ENCODE measurements at places on chromosomes 2 and 18.

DNA sequence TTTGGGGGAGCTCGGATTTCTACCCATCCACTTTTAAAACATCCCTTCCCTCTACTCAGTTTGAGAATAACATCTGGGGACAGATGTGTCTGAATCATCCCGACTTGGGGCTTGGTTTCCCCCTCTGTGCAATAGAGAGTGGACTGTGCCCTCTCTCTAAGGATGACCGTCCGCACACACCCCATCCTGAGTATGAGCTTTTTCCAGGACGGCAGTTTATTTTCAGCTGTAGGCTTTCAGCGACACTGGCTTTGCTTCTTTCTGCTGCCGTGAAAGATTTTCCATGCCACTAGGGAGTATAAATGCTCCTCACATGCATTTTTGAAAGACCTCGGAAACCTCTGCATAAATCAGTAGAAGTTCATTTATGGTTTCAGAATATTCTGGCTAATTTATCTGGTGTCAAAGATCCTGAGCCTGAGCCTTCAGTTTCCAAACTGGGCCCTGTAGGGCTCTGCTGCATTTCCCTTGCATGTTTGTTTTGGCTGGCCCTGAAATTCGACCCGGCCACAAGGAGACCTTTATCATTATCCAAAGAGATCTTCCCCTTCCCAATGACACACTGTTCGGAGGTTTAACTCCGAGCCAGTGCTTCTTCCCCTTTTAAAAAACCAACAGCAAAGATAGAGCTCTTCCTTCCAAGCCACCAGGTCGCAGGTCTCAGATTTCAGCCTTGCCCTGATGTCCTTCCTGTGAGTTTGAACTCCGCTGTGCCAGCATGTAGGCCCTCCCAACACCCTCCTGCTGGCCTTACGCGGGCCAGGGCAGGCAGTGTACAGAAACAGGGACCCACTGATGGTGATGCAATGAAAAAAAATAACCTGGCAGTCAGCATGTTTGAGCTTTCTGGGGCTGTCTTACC, 53.3 kb downstream of the FECH start:
- DNase-seq: no peak

DNA sequence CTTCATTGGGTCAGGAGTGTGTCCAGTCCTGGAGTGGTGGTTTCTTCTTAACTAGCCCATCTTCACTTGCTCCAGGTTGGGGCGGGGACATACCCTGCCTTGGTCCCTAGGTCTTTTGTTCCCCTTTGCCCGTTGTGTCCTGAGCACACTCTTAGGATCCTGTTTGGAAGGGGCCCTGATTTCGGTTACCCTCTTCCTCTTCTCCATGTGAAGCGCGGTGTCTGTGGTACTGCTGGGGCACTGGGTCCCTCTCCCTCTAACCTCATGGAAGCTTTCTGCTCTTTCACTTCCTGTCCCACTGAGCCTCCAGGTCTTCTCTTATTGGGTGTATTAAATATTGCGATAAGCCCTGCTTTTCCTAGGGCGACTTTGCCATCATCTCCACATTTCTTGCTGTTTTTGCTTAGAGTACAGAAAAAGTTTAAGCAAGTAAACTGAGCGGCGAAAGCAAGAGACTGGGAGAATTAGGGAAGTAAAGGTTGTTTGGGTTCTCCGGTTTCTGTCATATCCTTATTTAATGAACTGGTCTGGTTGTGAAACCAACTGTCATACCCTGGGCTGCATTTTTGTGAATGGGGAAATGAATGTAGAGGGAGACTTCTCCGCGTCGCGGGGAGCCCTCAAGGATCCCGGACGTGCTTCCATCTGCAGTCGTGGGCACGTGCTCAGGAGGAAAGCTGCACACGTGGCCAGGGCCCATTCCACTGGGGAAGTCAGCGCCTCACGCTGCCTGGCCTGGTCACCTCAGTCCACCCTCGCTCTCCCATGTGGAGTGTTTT, 73.8 kb upstream of the B3GNT7 start:
- no peak for DNase-seq

- DNase-seq: no peak
Observed at GRCh38 chr18:46034230-46034629, 37.8 kb downstream of the PSTPIP2 start.

- DNase-seq: no peak
Observed at GRCh38 chr2:70087702-70088597, 673 bp downstream of the PCBP1 start.

DNA sequence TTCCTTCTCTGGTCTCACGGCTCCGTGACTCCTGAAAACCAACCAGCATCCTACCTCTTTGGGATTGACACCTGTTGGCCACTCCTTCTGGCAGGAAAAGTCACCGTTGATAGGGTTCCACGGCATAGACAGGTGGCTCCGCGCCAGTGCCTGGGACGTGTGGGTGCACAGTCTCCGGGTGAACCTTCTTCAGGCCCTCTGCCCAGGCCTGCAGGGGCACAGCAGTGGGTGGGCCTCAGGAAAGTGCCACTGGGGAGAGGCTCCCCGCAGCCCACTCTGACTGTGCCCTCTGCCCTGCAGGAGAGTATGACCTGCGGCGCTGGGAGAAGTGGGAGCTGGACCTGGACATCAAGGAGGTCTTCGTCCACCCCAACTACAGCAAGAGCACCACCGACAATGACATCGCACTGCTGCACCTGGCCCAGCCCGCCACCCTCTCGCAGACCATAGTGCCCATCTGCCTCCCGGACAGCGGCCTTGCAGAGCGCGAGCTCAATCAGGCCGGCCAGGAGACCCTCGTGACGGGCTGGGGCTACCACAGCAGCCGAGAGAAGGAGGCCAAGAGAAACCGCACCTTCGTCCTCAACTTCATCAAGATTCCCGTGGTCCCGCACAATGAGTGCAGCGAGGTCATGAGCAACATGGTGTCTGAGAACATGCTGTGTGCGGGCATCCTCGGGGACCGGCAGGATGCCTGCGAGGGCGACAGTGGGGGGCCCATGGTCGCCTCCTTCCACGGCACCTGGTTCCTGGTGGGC, 10.0 kb downstream of the PROC start:
- DNase-seq: no peak

GRCh38 chr2:190350371-190350770, 7.0 kb downstream of the INPP1 start:
- DNase-seq: no peak

GRCh38 chr18:2201036-2201600, 370.2 kb downstream of the METTL4 start:
- DNase-seq: no peak

- no peak for DNase-seq
Observed at GRCh38 chr2:178403671-178404306, 47.2 kb downstream of the PRKRA start.

DNA sequence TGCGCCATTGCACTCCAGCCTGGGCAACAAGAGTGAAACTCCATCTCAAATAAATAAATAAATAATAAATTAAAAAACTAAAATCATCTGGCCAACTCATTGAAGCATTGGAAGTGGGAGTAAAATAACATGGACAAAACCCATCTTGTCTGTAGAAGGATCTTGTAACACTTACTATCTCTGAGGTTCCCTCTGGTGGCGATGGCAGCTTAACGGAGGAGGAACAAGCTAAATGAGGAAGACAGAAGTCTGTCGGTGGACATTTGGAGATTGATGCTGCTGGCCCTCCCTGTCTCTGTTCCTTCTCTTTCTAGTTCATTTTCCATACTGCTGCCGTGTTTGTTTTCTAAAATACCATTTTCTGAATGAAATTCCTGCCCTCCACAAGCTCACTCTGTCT, 43.4 kb downstream of the ZCCHC2 start:
- DNase-seq: no peak

DNA sequence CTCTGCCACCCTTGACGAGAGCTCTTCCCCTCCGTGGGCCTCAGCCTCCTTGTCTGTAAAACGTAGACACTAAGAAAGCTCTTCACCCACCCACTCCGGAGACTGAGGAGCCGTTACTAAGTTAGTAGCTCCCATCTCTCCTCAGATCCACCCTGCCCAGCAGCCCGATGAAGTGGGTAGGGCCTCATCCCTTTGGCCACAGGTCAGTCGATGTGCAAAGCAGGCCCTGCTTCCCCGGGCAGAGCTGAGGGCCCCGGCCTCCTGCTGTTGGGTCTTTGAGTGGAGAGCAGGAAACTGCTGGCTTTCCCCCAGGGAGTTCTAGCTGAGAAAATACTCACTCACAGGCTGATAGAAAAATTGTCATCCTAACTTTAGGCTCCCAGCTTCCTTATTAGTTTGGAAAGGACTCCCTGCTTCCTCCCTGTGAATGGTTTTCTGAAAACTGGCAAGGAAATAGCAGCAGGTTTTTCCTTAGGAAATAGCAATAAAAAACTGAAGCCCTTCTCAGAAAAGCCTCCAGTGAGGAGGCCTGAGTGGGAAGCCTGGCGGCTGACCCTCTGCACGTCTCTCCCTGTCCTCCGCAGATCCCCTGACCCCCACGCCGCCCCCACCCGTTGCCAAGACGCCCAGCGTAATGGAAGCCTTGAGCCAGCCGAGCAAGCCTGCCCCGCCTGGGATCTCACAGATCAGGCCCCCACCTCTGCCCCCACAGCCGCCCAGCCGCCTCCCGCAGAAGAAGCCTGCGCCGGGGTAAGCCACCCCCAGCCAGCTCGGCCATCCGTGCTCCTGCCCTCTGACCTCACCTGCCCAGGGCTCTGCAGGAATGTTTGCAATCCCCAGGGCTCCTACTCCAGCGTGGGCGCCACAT, 30.2 kb downstream of the ITGB1BP1 start:
- no peak for DNase-seq

DNA sequence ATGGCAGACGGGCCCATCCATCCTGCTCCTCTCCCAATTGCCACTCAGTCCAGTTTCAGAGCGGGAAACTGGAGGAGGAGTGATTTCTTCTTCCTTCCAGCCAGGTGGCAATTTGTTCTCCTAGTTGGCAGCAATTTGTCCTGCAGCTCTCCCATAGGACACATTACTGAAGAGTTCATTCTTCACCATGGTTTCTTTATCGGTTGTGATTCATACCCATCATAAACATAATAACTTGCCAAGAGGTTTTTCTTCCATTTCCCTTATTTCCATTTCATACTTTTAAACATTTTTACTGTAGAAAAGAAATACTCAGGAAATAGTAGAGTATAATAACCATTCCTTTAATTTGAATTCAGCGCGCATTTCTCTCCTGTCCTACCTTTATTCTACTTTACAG, 377.9 kb upstream of the RAB12 start:
- DNase-seq: no peak

DNA sequence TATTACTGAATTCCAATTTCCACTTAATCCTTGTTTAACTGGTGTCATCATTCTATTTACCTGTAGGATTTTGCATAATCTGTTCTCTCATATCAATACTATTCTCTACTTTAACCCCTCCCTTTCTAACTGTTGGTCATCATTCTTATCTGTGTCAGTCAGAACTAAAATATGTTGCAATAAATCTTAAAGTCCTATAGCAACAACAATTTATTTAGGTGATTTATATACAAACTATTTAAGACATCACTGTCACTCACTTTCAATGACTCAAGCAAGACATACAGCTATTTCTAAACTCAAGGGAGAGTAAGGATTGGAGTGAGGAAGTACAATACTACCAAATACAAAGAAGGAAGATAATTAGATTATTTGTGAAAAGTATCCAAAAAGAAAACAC, 740.4 kb downstream of the DSC3 start:
- DNase-seq: no peak

DNA sequence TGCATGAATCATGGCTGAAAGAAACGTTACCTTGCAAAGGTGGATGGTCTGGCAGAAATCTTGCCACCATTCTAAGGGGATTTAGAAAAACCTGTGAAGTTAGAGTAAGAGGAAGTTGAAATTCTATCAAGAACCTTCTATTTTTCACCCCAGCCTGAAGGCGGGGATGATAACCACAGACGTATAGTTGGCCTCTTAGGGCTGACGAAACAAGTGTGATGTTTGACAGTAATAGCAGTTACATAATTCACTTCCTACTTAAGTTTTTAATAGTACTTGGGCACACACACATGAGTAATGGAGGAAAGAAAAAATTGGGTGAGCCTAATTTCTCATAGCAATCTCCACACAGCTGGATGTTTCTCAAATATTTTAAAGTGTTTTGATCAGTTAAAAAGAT, 336.6 kb upstream of the SALL3 start:
- DNase-seq: no peak

Measured in activated CD8-positive, alpha-beta memory T cell treated with anti-CD3 and anti-CD28 coated beads for 1 hour (primary cell).